ENCODE measurements at places on chromosomes 4 and X.
A peak's percentile ranks its signal among the peaks of the same experiment; 100 is the strongest.

DNA sequence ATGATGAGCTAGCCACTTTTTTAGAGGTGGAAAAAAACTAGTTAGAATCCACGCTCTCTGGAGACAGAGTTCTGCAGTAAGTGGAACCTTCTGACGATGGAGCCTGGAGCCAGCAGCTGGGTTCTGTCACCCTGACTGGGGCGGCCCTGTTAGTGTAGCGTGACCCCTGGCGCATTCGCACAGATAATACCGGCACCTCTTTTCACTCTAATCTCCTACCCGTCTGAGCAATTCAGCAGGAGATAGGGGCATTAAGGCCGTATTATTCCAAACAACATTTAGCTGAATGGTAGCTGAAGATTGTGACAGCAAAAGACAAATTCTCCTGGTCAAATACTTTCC lies 292.6 kb downstream of the FBXO8 start:
- no peak for DNase-seq

- DNase-seq, result peak; percentile 51
Observed at GRCh38 chr4:168183717-168184571, 91.6 kb downstream of the ANXA10 start.

GRCh38 chrX:23981711-23982110 lies 45.3 kb downstream of the KLHL15 start:
- no peak for DNase-seq

DNA sequence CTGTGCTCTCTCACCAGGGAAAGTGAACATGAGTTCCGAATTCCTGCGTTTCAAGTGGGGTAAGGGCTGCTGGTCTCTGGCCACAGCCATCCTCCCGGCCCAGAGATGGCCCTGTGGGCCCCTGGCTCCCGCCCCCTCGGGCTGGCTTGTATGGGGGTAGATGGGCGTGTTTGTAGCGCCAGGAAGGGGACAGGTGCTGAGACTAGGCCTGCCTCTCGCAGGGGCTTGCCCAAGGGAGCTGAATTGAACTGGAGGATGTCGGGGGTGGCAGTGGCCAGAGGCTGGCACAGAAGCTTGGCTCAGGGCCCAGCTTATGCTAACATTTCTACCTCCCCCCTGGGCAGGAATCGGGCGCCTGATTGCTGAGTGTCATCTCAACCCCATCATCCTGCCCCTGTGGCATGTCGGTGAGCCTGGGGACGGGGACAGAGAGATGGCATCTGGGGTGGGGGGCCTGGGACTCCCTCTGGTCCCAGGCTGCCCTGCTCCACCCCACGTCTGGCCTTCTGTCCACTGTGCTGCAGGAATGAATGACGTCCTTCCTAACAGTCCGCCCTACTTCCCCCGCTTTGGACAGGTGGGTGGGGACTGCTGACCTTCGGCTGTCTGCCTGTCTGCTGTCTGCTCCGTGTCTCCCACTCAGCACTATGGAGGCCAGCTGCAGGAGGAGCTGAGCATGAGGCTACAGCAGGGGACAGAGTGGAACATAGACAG lies 8.5 kb downstream of the TAFAZZIN start:
- no peak for DNase-seq

DNA sequence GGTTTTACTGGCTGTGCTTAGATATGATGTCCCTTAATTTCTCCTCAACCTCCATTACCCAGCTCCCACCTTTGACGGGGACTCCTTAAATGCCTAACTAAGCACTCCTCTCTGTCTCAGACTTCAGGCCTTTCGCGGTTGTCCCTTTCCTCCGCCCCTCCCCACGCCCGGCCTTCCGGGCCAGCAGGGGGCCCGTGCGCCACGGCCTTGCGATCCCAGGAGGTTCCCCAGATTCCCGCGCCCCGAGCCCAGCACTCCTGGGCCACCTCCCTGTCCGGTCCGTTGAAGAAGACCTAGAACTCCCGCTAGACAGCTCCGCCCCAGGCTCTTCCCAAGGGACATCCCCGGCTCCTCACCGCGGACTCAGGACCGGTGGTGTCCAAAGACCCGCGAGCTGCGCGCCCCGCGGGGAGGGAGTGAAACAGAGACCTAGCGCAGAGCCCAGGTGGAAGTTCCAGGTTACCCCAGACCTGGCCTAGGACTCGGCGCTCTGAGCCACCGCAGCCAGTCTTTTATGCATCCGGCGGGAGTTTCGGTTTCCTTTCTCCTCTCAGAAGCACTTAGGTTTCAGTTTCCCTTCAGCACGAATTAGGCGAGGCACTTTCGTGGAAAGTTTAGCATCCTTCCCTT lies at the start of gene DDX60:
DDX60 (minus strand) TSS at position 487 of the 630 bp plus-strand sequence. CDS start 7,493 bp downstream, outside the sequence.
- DNase-seq, result peak; percentile 74

DNA sequence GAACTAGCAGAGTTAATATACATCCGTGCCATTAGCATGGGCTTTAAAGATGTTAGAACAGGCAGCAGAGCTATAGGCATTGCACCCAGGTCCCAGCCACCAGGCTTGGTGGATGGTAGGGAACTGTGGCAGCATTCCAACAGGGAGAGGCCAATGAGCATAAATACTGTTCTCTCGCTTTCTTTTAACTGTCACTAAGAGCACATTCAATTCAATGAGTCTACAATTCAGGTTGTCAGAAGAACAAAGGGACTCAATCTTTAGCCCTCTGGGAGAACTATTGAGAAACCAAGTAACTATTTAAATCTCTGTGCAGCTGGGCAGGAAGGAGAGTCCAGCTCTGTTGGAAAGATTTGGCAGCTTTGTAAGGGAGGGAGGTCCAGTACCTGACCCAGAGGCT lies 165.6 kb downstream of the CHIC1 start:
- DNase-seq, result no peak

- no peak for DNase-seq
Observed at GRCh38 chr4:141339391-141339790, 118.7 kb downstream of the ZNF330 start.

GRCh38 chr4:120331486-120332370 lies 265.1 kb upstream of the MAD2L1 start:
- DNase-seq, result peak; percentile 36

DNA sequence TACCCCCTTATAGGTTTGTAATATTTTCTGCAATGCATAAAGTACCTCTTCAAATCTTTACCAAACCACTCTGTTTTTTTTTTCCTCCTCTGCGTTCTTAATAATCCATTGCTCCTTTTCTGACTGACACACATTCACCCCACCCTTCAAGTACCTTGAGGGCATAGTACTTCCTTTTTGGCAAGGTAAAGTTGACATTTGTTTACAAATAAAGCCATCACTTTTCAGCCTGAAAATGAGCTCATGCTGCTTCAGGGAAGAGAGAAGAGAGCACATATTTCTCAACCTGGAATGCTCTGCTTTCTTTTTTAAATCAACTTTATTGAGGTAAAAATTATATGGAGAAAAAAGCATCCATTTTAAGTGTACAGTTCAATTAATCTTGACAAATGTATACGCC lies 113.9 kb downstream of the AGTR2 start:
- DNase-seq, result no peak

- DNase-seq, result peak; percentile 53
Observed at GRCh38 chrX:97039363-97040029, 155.8 kb downstream of the RPA4 start.

DNA sequence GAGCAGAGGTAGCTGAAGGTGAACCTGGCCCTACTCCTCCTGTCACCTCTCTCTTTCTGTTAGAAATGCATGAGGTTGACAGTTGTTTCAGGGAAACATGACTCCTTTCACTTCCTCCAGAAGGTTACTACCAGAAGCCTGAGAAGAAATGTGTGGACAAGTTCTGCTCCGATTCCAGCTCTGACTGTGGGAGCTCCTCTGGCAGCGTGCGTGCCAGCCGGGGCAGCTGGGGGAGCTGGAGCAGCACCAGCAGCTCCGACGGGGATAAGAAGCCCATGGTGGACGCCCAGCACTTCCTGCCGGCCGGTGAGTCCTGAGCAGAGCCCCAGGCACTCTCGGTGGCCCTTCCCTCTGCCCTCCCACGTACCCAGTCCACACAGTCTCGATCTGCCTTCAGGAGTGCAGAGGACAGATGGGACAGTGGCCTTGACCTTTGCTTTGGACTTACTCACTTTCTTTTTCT lies 61.3 kb upstream of the TLR2 start:
- DNase-seq, result no peak

DNA sequence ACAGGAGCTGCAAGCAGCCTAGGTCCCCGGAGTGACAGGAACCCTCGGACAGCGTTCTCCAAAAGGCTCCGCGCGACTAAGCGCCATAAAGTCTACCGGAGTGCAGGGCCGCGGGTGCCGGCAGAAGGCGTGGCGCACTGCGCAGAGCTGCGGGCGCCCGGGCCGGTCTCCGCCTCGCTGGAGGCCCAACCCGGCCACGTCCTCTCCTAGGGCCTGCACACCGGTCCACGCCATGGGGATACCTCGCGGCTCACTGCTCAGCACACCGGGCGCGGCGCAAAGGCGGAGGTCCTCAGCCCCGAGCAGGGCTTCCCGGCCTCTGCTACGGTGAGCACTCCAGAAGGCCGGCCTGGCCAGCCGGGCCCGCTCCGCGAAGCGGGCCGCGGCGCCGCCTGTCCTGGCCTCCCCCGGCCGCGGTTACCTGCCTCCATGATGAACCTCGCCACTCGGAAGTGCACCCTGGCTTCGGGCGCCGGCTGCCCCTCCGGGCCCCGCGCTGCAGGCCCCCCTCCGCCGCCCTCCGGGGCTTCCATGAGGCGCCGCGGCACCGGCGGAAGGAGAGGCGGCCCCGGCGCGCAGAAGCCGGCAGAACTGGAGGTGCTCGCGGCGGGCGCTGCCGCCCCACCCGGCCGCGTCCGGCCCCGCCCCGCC lies at the start of gene CCNQ:
CCNQ (minus strand) TSS at position 599 of the 651 bp plus-strand sequence; CDS start at position 533, 66 bp downstream.
- peak; percentile 14 for DNase-seq

DNA sequence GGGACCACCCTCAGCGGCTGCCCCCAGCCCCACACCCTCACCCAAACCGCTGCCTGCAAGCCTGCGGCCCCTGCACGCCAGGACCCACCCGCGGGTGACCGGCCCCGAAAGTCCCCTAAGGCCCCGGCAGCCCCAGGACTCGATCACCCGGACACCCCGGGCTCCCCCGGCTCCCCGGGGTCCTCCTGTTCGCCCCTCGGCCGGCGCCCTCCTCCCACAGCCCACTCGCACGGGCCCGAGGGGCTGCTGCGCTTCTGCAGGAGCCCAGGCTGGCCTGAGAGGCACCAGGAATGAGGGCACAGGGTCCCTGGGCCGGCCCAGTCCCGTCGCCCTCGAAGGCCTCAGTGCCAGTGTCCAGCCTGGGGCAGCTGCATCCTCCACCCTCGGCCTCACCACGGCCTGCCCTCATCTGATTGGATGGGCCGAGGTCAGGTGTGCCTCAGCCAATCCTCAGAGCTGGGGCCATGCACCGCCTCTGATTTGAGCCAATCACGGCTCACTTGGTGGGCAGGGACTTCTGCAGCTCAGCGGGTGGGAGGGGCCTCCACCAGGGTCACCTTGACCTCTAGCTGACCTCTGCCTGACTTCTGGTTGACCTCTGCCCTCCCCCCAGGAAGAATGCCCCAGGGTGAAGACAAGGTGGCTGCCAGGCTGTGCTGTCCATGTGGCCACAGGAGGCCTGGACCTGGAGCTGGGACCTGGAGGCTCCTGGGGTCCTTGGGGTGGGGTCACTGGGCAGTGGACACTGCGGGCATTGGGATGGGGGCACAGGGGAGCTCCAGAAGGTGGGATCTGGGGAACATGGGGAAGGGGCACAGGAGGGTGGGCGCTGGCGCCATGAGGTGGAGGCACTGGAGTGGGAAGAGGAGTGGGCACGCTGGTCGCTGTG lies 97.6 kb upstream of the NKX1-1 start:
- DNase-seq, result no peak

Data from fibroblast of mammary gland (primary cell).